D341Med (cell line): ENCODE measurements at places on chromosomes 16 and 17.
A peak's percentile ranks its signal among the peaks of the same experiment; 100 is the strongest.

- DNase-seq, result no peak
Observed at GRCh38 chr17:46739982-46740381, 78.5 kb downstream of the WNT3 start.

DNA sequence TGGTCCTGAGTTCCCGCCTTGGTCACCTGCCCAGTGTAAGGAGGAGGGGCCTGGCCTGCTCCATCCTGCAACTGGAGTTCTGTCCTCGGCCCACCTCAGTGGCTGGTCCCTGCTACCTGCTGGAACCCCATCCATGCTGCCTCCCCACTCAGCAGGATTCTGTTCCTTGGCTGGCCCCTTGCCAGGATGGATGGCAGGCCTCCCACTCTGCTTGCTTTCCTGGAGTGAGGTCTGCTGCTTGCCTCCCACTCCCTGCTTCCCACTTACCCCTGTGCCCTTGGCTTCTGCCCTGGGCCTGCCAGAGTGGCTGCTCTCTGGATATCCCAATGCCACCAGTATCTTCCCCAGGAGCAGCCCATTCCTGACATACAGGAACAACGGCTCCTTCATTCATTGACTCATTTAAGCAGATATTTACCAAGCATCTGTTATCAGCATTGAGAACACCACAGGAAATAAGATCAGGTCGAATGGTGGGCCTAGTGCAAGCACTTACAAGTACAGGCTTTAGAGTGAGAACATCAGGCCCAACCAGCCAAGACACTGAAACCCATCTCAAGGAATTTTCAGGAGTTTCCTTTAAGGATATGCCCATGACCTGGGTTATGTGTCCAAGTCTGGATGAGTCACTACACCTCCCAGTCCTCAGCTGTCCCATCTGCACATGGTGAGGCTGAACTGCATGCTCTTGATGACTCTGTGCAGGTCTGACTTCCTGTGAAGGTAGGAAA lies 17.0 kb upstream of the RPRML start:
- no peak for DNase-seq

- DNase-seq, result no peak
Observed at GRCh38 chr17:68248199-68248825, 469 bp downstream of the AMZ2 start.

- DNase-seq, result no peak
Observed at GRCh38 chr17:18261146-18261515, 669 bp downstream of the MIEF2 start.

GRCh38 chr17:48951572-48951971 lies 6.9 kb upstream of the SNF8 start:
- DNase-seq, result no peak

- DNase-seq, result no peak
Observed at GRCh38 chr16:30953111-30953510, 4.2 kb downstream of the ORAI3 start.

DNA sequence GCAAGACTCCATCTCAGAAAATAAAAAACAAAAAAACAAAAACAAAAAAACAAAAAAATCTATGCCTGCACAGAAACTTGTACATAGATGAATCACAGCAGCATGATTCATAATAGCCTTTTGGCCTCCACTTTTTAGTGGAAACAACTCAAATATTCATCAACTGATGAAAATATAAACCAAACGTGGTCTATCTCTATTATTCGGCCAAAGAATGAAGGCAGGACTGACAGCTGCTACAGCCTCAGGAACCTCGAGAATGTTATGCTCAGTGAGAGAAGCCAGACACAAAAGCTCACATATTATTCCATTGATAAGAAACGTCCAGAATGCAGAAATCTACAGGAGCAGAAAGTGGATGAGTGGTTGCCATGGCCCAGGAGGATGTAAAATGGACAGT lies 19.8 kb downstream of the PPL start:
- DNase-seq, result no peak

DNA sequence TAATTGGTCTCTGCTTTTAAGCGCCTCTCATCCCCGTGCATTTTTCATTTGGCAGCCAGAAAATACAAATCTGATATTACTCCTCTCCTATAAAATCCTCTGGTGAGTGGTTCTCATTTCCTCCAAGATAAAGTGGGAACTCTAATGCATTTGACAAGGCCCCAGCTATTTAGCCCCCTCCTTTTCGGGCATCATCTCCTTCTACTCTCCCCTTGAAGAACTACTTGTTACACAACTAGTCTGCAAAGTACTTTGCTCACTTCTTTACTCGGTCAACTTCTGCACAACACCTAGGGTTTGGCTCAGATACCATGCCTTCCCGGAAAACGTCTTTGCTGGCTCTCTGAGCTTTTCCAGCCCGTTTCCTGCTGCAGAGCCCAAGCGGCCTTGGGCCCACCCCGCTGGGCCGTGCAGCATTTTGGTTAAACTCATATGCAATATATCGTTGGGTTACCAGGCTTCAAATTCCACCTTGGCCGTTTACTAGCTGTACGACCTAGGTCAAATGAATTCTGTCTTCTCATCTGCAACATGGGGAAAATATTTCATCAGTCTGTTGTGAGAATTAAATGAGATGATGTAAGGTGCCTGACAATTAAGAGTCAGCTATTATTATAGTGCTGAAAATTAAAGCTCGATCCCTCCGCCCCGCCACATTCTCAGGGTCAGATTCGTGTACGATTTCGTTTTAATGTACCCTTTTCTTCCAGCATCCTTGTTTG lies 883 bp upstream of the TAF15 start:
- no peak for DNase-seq

GRCh38 chr17:67431249-67432015 lies 54.4 kb downstream of the PITPNC1 start:
- no peak for DNase-seq

DNA sequence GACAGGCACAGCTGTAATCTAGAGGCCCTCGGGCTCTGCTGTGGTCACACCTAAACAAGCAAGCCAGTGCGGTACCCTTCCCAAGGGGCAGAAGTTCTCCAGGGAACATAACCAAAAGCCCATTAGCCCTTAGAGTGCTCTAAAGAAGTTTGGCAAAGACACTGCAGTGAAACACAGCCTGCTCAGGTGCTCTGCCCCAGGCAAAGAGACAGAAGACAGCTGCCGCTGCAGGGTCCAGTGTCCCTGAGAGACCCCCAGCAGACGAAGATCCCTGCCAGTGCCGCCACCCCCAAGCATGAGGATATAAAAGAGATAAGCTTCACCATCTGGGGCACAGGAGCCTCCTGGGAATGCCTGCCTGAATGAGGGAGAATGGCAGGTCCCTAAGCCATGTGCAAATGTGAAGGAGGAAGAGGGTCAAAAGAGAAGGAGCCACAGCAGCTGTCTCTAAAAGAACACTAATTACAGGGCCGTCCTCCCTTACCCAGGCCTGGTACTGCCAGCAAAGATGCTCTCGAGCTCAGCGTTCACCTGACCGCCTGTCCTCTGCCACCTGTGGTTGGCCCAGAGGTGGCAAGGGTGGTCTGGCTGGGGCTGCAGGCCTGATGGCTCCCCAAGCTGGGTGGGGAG lies 29.7 kb downstream of the CUEDC1 start:
- peak; percentile 91 for DNase-seq

GRCh38 chr16:82735186-82735585 lies 108.4 kb downstream of the CDH13 start:
- no peak for DNase-seq

DNA sequence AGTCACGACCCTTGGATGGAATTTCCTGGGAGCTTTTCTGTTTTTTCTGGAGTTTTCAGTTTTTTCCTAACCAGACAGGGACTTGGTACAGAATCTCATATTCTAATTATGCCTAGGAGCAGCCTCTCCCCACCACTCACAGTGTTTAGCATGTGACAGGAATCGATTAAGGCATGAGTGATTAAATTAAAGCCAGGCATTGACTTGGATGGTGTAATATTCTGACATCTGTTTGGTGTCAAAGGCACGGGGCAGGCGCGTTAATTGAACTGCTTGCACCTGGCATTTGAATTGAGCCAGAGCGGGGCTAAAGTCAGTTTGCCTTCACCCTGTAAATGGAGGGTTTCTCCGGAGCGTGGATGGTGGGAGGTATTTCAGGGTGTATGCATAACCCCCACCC lies 11.9 kb downstream of the MAPT start:
- DNase-seq, result no peak

DNA sequence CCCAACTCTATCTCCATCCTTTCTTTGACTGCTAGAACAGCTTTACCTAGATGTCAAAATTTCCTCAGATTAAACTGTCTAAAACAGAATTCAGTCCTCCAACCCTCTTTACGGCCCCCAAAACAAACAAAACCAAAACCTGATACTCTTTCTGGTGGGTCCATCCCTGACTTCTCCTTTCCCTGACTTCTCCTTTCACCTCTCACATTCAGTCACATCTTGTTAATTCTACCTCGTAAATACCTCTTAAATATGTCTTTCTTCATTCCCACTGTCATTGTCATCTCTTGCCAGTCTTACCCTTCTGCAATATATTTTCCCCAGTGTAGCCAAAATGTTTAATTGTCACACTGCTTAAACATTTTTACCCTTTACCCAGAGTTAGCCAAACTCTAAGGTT lies 4.6 kb downstream of the PPM1E start:
- no peak for DNase-seq

DNA sequence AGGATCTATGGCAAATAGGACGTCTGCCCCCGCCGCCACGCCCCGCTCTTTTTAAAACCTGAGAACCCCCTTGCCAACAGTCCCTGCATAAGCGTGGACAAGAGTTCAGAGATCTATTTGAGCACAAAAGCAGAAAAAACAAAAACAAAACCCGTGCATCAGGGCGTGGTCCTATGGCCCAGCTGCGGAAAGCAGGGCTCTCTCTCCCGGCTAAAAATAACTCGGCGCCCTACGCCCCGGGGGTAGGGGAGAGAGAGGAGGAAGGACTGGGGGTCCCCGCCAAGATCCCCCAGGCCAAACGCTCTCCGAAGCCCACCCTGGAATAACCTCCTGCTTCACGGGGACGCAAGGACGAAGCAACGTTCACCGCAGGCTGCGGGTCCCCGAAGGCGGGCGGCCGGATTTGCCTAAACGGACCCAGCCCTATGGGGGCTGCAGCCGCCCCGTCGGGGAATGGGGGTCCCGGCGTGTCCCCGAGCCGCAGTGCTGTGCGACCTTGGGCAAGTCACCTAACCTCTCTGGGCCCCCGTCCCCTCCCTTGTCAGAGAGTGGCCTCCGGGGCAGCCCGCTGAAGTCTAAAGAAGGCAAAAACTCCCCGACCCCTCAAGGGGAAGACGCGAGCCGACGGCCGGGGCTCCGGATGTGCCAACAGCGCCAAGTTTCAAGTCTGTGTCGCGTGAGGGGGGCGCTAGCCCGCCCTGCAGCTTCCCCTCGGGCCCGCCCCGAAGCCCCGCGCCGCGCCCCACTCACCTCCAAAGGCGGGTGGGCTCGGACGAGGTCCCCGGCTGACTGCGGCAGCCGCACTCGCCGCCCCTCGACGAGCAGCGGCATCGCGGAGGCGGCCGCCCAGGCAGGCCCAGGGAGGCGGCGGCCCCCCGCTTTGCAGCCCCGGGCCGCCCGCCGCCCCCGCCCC lies 477 bp downstream of the NTAN1 start:
- DNase-seq, result no peak

DNA sequence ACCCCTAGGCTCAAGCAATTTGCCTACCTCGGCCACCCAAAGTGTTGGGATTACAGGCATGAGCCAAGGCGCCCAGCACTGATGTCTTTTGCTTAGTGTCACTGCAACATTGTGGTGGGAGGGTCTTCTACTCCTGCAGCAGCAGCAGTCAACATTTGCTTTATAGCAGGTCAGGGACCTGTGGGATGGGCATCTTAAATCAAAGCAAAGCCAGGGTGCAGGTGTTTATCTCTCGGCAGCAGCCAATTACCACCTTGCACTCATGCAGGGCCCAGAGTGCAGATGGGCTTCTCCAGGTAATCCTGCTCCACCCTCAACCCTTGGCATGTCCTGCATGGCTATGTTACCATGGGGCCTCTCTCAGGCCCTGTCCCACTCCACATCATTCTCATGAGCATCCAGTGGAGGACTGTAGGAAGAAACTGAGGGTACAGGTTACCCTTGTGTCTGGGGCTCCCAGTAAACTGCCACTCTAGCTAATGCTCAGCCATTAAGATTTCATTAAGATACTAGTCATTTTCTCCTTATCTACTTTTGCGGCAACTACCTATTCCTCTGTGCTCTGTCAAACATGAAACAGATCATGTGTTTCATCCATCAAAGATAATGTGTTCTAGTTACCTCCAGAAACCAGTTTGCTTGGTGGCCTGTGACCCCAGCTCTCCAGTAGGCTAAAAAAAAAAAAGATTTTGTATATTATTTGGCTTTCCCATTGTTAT lies 16.8 kb downstream of the ADGRG5 start:
- DNase-seq, result no peak

GRCh38 chr16:75909746-75910145 lies 183.5 kb upstream of the CPHXL start:
- no peak for DNase-seq

GRCh38 chr16:8436931-8437330 lies 153.4 kb downstream of the TMEM114 start:
- DNase-seq, result no peak

DNA sequence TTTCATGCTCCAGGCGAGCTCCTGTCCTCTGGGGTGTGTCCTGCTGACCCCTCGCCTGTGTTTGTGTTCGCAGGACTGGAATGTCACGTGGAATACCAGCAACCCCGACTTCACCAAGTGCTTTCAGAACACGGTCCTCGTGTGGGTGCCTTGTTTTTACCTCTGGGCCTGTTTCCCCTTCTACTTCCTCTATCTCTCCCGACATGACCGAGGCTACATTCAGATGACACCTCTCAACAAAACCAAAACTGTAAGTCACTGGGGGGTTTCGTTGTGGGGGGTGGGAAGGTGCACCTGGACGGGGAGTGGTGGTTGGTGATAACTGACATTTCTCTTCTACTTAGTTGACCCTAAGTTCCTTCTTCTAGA lies 58.3 kb downstream of the ABCC1 start:
- no peak for DNase-seq

DNA sequence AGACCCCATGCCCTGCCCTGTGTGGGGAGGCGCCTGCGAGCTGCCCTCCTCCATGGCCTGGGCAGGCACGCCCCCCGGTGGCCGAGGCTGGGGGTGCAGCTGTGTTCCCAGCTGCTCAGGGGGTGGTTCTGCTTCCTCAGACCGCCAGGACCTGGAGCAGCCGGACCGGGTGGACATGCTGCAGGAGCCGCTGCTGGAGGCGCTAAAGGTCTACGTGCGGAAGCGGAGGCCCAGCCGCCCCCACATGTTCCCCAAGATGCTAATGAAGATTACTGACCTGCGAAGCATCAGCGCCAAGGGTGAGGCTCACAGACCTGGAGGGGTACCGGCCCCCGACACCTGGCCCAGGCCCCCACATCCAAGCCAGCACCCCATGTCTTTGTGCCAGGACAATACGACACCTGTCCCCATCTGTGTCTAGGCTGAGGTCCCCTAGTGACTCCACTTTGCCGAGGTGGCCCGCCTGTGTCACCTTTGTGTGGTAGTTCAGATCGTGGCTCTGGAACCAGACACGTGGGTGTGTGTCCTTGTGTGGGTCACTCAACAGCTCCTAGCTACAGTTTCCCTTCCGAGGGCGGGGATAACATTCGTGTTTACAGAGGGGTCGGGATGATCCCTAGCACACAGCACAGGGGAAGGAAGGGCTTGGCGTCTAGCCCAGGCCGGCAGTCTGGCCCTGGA lies 9.3 kb downstream of the GJD3 start:
- peak; percentile 95 for DNase-seq

GRCh38 chr17:12815642-12816141 lies 26.4 kb downstream of the ARHGAP44 start:
- no peak for DNase-seq
